ENCODE measurements at places on chromosomes 4 and X. TPM values are rescaled to one million over a fixed set of nuclear protein-coding genes. Genes with fewer than 3 reads are reported as not detected.

Gene SAGE1
- total RNA-seq: under 0.01 TPM

Gene PRR32
- not detected for total RNA-seq

Gene ADH1C
- 1.5 TPM for total RNA-seq

Gene CCSER1
- 0.14 TPM for total RNA-seq

Gene TRIML2
- 0.14 TPM for total RNA-seq

Gene GPM6B
- total RNA-seq: 0.65 TPM

Gene SAT1
- 120 TPM for total RNA-seq

Gene NR3C2
- total RNA-seq: 1.00 TPM

Gene HHIP
- 0.43 TPM for total RNA-seq

Gene GAGE12G
- not detected for total RNA-seq

Gene PABPC1L2B
- not detected for total RNA-seq

Gene SYNPO2
- 17.9 TPM for total RNA-seq

Gene PCDH7
- 52.8 TPM for total RNA-seq

Gene CDKL5
- total RNA-seq: 3.3 TPM

Gene MAGEE2
- total RNA-seq: not detected

Gene PCDH19
- under 0.01 TPM for total RNA-seq

Gene ADAM29
- under 0.01 TPM for total RNA-seq

Gene ASB9
- total RNA-seq: 0.57 TPM

Gene PWWP3B
- 0.74 TPM for total RNA-seq

Gene NR0B1
- not detected for total RNA-seq

Gene MSANTD1
- total RNA-seq: 0.74 TPM

Gene SPANXD
- total RNA-seq: not detected

Gene XK
- under 0.01 TPM for total RNA-seq

Gene WDR17
- total RNA-seq: 1.6 TPM

Gene MAGEA11
- 0.09 TPM for total RNA-seq

Gene CNGA2
- not detected for total RNA-seq

Gene CXCL6
- 66.7 TPM for total RNA-seq

Data from smooth muscle cell of bladder (primary cell).